Caki2 (cell line): ENCODE measurements at places on chromosomes 6 and 20.

GRCh38 chr6:159973406-159973805 lies 4.5 kb downstream of the IGF2R start:
- DNase-seq: no peak

DNA sequence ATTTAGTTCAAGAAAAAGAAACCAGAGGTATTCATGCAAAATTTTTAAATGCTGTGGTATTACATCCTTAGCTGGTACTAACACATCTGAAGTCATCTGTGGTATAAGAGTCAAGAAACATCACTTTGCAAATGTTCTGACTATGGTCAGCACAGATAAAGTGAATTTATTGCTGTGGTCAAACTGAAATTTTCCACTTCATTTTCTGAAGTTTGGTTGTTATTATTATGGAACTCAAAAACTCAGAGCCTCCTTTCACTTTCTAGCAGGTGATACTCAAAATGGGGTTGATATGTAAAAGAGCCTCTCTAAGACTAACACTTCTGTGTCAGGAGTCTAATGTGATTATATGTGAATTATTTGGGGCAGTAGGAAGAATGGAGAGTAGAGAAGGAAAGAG lies 257.8 kb downstream of the RNGTT start:
- no peak for DNase-seq

DNA sequence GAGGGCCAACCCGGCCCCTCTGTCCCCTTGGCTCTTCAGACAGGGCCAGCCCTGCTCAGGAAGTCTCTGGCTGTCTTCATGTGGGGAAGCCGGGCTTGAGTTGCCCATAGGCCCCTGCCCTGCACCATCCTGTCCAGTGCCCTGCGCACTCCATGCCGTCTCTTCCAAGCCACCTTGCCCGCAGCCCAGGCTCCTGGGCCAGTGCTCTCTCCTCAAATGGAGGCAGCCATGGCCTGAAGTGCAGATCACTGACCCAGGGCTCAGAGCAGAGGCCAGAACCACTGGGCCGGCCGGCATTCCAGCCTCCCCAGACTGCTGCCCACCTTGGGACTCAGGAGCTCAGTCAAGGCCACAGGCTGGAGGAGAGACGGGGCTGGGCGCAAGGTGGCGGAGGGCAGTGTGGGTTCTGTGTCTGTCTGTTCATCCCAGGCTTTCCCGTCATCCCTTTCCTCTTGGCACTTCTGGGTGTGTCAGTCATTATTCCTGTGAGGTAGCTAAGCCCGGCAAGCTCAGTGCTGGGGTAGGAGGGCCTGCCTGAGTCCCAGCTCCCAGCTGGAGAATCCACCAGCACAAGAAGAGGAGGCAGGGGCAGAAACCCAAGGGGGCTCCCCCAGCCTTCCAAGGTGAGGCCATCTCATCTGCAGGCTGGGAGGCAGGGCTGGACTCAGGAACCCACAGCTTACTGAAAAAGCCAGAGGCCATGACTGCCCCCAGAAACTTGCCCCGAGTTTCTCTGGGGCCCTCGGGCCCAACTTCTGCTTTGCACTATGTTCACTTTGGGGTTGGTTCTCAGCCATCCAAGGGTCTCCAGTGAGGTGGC lies 22.4 kb downstream of the SDCBP2 start:
- no peak for DNase-seq

- no peak for DNase-seq
Observed at GRCh38 chr20:24969186-24970029, 20.3 kb downstream of the CST7 start.

DNA sequence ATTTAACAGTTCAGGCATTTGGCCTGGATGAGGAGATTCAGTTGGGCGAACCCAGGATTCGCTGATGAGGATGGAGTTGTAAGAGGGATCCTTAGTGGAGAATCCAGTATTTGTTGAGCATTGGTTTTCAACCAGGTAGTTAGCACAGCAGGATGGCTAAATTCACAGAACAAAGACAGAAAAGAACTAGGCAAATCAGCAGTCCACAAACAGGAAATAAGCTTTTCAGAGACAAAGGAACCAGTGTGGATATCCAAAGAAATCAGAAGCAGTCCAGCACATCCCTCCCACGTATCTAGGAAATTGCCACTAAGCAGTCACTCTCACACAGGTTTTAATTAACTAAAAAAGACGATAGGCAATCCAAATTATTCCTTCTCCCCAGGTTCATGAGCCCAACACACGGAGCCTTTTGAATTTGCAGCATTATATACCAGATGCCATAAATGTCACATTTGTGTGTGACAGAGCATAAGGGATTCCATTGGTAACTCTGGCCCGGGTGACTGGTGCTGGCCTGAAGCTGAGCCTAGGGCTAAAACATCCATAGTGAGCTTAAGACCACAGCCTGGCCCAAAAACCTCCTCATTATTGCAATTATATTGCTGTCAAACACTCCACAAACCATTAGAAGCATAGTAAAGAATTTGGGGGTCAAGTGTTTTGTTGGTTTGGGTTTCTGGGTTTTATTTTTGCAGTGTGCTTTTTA lies 131.5 kb downstream of the SOBP start:
- no peak for DNase-seq
